ENCODE measurements at places on chromosomes 2 and 18.

GRCh38 chr2:134304394-134305108 lies 50.7 kb downstream of the MGAT5 start:
- DNase-seq: no peak

GRCh38 chr2:127277028-127277427 lies 16.9 kb downstream of the ERCC3 start:
- DNase-seq: no peak

- DNase-seq: peak; percentile 26
Measured at GRCh38 chr2:209525834-209526281, 102.0 kb downstream of the MAP2 start.

GRCh38 chr2:234970477-234970882 lies 18.7 kb downstream of the SH3BP4 start:
- no peak for DNase-seq

DNA sequence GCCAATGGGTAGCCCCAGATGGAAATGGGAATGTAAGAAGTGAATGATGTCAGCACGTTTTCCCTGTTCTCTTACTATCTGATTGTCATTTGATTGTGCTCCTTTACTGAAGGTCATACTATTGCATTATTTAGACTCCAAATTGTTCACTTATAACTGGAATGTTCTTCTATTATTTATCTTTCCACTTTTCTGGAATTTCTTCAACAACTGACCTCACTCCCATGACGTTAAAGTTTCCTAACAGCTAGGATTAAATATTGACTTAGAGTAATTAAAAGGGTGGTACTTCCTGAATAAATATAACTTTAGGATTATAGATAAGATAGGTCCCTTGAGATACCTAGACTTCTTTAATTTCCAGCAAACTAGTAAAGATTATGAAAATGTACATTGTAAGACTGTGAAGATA lies 10.9 kb upstream of the GULP1 start:
- DNase-seq: no peak

- DNase-seq: no peak
Measured at GRCh38 chr18:76126327-76126726, 368.7 kb downstream of the ZNF516 start.

GRCh38 chr2:231672617-231673347 lies 35.5 kb upstream of the PTMA start:
- DNase-seq: peak; percentile 76

GRCh38 chr18:12492907-12493306 lies 85.2 kb downstream of the PRELID3A start:
- DNase-seq: no peak

GRCh38 chr2:196145256-196145655 lies 26.1 kb downstream of the STK17B start:
- no peak for DNase-seq

DNA sequence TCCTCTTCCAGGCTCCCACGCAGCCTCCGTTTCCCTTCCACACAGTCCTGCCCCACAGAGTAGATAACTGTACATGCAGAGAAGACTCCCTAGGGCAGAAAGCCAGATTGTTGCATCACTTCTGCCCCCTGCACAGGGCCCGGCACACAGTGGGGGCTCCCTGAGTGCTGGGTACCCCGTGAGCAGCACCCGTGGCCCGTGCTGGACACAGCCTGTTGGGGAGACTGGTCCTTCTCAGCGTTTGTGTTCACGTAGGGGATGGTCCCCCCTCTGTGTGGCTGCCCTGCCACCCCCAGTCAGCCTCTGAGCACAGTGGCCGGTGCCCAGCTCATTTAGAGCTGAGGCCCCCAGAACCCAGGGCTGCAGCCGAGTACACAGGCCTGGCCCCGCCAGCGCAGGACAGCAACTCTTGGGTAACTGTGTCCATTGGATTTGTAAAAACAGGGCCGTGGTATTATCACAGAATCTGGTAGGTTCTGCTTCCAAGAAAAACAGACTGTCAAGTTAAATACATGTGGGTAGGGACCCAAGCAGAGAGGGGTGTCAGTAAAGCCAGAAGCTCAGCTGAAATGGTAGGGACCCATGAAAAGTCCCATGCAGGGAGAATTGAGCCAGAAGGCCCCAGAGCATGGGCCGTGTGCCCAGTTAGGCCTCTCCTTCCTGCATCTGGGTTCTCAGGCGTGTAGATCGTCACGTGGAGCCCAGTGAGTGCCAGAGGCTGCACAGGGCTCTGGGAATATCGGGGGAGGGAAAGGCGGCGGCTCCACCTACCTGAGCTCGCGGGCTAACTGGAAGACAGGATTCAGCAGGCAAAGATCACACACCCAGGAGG lies 257.3 kb downstream of the ATAD2B start:
- no peak for DNase-seq

- DNase-seq: no peak
Measured at GRCh38 chr2:48885841-48886240, 130.3 kb upstream of the LHCGR start.

DNA sequence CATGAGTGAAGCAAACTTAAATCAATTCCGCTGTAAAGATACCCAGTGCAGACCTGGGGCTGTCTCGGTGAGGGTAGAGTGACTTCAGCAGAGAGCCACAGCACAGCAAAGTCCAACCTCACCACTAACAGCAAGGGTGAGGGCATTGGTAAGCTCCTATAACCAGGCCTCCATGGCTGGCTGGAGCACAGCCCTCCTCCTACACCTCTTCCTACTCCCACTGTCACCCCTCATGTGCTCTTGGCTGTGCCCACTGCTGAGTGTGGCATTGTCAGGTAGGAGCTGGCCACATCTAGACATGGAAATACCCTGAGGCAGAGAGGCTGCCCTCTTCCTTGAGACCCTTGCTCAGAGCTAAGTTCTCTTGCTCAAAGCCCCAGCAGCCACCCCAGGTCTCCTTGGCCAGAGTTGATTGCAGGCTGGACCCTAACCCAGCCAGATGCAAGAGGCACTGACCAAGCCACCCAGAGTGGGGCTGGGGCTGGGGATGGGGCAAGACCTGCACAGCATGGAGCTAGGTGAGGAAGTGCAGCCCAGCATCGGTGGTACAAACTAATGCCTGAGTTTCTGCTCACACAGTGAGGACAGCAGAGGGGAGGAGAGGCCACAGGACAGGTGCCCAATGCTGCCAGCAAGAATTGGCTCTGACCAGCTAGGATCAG lies 77.6 kb upstream of the RAB6C start:
- DNase-seq: no peak

GRCh38 chr2:171327043-171327496 lies 106.7 kb downstream of the METTL8 start:
- no peak for DNase-seq

DNA sequence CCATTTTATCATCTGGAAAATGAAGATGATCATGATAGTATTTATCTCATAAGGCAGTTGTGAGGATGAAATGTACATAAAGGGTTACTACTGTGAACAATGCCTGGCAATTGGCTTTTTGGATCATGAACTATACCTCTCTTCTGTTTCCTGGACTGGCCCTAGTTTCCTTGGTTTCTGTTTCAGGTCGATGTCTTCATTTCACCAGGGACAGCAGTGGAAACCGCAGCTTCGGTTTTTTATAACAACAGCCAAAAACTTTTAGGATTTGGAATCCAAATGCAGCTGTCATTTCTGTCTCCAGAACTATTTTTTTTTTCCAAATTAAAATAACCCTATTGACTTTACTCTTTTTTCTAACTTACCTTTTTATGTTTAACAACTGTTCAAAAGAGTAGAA lies 425.1 kb downstream of the RND3 start:
- DNase-seq: no peak

DNA sequence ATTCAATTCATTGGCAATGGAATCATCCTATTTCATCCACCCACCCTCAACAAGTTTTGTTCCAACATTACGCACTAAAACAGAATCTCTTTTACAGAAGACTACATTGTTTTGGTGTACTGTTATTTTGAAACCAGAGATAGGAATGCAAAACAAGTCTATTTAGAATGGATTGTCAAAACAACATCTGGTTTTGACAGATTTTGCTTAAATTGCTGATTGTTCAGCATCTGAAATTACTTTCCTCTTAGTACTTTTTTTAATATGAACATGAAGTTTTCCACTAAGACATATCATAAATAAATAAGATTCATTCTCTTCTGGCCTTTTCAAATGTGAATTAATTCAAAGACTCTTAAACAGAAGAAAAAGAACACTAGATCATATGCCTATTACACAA lies 323.9 kb upstream of the TFPI start:
- DNase-seq: no peak

GRCh38 chr2:16718576-16719484 lies 53.2 kb upstream of the CYRIA start:
- DNase-seq: peak; percentile 61

- no peak for DNase-seq
Measured at GRCh38 chr2:226475650-226476049, 324.0 kb downstream of the IRS1 start.

DNA sequence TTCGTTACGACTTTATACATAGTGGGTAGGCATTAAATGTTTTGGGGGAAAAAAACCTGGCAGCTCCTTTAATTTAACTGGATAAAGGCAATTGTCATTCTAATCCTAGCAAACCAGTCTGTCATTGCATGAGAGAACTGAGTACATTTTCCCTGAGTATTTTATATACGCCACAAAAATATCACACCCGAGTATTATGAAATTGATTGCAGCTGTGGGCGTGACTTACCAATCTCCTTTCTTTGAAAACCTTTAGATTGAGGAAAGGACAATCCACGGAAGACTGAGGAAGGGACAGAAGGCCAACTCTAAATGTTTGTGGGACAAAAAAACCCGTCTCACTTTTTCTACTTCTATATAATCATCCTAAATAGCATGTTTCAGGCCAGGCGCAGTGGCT lies 9.0 kb downstream of the TM4SF20 start:
- no peak for DNase-seq

DNA sequence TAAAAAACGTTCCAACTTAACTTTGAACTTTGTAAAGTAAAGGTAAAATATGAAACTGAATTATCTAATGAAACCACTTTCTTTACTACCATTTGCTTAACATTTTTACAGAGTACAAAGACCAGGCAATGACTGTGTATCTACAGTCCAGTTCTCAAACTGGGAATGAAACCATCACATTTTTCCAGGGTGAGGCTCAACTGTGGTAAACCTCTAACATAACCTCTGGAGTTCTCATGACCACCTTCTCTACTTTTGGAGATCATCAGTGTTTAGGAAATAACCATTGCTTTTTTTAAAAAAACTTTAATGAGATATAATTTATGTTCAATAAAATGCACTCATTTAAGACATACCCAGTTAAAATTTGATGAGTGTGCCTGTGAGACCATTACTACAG lies 223.5 kb downstream of the RNF152 start:
- DNase-seq: no peak

- DNase-seq: peak; percentile 80
Measured at GRCh38 chr2:235766278-235766677, 272.4 kb downstream of the AGAP1 start.
